ENCODE measurements at places on chromosomes 1 and 21. TPM values are rescaled to one million over a fixed set of nuclear protein-coding genes. Genes with fewer than 3 reads are reported as not detected.

NUDT4B gene
- total RNA-seq, result 17.3 TPM

AGMAT gene
- total RNA-seq, result 0.53 TPM

CELA3A gene
- not detected for total RNA-seq

ATF3 gene
- total RNA-seq, result 3.2 TPM

KIF26B gene
- total RNA-seq, result 10.6 TPM

PTPN22 gene
- total RNA-seq, result 0.08 TPM

DIO1 gene
- total RNA-seq, result not detected
